Activated CD4-positive, alpha-beta T cell treated with anti-CD3 and anti-CD28 coated beads, Interleukin-2, amount 50 U/mL, for 4 hours (primary cell): ENCODE measurements at places on chromosomes 1 and 21.

DNA sequence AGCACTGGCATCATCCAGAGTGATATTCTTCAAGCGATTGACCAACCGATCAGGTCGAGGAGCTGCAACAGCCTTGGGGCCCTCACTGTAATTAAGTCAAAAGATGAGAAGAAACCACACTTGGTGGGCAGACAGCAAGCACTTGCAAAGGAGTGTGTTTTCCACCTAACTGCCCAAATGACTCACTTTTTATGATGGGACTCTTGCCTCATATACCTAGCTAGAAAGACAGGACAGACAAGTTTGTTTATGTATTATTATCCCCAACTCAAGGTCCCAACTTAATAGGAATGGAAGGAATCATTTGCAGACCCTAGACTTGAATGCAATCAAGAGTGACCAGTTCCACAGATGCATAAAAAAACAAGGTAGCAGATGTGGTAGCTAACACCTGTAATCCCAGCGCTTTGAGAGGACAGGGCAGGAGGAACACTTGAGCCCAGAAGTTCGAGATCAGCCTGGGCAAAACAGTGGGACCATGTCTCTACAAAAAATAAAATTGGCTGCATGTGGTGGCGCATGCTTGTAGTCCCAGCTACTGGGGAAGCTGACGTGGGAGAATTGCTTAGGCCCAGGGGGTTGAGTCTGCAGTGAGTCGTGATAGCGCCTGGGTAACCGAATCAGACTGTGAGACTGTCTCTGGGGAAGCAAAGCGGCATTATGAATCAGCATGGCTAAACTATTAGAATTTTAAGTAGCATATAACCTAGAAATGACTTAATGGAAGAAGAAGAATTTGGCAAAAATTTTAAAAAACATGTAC is 2.3 kb upstream of the NRAS start:
- DNase-seq: no peak

- no peak for DNase-seq
Measured at GRCh38 chr1:3993619-3994375, 93.7 kb upstream of the C1orf174 start.

DNA sequence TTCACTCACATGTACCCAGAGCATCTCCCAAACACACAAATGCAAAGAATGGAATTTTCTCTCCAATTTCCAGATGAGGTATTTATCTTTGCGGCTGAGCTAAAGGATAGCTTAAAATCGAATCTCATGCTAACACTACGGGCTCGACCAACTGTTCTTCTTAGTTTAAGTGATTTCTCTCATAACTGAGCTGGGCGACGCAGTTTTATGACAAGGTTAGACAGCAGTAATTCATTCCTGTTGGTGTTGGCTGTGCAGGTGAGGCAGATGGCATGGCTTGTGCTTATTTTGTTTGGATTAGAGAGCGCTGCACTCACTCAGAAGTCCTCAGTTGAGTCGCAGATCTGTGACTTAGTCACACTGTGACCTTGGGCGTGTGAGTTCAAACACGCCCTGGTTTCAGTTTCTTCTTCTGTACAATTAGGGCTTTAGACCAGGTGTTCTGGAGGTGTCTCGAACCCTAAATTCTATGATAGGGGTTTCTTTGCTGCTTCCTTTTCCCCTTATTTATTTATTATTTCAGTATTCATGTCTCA is 41.5 kb upstream of the MRPS6 start:
- no peak for DNase-seq

DNA sequence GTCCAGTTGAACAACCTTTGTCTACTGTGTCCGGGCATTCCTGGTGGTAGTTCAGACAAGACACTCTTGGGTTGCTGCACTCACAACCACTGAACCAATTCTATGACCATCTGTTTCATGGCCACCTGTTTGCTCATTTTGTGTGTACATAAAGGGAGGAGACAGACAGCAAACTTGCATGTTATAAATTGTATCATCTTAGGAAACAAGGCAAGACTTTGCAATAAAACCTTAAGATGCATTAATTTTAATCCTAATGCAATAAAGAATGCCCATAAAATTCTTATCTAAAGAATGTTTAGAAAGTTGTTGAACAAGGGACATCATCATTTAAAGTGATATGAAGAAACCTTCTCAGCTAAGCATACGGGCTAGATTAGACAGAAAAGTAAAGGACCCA is 34.8 kb downstream of the ADAM30 start:
- no peak for DNase-seq

GRCh38 chr1:116257836-116258235 is 115.2 kb upstream of the ATP1A1 start:
- no peak for DNase-seq

- no peak for DNase-seq
Measured at GRCh38 chr1:165539306-165539705, 4.5 kb upstream of the LRRC52 start.

- DNase-seq: no peak
Measured at GRCh38 chr1:85612704-85613361, 32.3 kb downstream of the CCN1 start.

- no peak for DNase-seq
Measured at GRCh38 chr1:179137617-179138255, 55.9 kb downstream of the TOR3A start.

DNA sequence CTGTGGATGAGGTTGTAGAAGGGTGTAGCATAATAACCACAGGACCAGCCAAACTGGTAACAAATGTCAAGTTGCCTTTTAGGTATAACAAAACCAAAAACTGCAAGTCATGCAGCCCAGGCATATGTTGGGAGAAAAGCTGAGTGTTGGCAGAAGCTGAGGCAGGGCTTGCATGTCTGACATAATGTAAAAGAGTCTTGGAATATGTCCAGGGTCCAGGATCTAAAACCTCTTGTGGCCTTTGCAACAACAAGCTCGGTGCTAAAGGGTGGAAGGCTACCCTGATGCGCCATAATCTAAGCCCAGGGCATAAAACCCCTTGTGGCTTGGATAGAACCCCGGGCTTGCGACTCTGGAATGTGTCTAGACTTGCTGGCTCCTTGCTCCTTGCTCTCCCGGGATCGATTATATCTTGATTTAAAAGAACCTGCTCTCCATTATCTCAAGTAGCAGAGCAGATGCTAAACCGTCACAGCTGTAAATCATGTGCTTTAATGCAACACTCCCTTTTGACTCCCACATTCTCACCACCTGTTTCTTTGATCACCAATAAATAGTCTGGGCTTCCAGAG is 26.5 kb upstream of the SLC35A3 start:
- no peak for DNase-seq

DNA sequence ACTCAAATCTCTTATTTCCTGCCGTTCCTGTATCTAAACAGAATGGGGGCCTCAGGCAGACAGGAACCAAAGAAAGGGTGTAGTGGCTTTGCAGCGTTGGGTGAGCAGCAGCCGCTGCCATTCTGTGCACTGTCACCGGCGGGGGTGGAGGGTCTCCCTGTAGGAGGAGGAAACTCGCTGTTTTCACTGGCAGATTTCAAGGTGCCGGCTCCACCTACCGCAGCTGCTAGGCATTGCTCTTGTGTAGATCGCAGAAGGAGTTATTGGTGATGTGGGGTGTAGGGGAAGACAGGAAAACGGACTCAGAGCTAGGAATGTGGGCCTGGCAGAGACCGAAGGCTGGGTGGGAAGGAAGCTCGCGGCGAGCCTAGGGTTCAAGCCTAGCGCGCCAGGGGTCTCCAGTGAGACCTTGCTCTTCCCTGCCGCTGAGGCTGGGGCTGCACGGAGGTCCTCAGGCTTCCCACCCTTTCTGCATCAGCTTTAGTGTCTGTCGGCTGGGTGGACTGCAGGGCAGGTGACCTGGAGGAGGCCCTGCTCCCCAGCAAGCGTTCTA is 20.8 kb downstream of the ATP5PO start:
- DNase-seq: peak; percentile 65

- no peak for DNase-seq
Measured at GRCh38 chr21:28776251-28776650, 216.4 kb downstream of the LTN1 start.

GRCh38 chr1:213977486-213977842 is 10.3 kb upstream of the PROX1 start:
- no peak for DNase-seq

DNA sequence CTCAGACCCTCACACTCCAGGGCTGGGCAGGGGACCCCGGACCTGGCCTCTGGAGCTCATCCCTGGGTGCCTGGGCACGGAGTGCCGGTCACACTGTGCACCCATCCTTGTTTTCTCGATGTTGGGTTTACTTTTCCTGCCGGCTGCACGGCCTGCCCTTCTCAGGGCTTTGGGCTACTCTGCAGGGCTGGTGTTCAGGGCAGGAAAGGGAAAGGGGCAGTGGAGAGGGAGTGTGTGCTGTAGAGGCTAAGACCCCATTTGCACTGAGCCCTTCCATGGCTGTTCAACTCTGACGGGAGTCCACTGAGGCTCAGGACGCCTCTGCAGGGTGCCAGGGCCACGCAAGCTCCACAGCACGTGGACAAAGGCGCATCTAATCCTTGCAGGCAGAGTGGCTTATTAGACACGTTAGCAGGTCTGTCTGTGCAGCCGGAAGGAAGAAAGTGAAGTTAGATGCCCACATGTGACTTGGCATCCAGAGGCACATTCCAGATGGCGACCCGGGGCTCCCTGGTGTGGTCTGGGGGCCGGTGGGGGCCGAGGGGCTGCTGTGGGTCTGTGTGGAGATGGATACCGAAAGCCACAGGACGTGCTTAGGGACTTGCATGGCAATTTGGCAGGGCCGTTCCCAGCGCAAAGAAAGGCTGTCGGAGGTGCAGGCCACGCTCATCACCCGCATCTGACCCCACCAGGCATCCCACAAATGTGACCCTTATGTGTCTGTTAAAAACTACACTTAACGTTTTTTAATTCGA is 33.6 kb downstream of the COL18A1 start:
- no peak for DNase-seq

- no peak for DNase-seq
Measured at GRCh38 chr1:231970684-231971083, 344.1 kb downstream of the DISC1 start.

GRCh38 chr1:18540136-18540765 is 59.5 kb downstream of the KLHDC7A start:
- DNase-seq: no peak

DNA sequence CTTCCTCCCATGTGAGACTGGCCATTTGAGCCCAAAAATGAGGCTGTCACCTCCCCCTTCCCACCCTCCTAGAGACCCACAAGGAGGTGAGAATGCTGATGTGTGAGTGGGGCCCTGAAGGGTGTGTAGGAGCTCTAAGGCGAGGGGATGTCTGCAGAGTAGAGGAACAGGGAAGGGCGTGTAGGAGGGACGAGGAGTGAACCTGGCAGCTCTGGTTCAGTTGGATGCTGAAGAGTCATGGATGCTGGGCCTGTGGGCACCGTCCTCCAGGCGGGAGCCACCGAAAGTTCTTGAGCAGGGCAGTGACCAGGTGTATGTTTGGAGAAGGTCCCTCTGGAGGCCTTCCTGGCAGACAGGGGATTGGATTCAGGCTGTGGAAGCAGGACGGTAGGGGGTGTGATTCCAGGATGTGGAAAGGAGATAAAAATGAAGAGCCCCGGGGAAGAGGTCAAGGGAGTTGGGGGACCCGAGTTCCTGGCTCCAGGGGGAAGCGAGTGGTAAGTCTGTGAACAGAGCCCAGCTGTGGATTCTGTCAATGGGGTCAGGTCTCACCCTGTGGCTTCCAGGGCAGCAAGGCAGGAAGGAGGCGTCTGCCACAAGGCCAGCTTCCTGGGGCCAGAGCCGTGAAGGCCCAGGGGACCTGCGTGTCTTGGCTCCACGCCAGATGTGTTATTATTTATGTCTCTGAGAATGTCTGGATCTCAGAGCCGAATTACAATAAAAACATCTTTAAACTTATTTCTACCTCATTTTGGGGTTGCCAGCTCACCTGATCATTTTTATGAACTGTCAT is 7.9 kb downstream of the SAMD11 start:
- DNase-seq: no peak

GRCh38 chr21:27062443-27062842 is 95.6 kb upstream of the ADAMTS5 start:
- DNase-seq: no peak

DNA sequence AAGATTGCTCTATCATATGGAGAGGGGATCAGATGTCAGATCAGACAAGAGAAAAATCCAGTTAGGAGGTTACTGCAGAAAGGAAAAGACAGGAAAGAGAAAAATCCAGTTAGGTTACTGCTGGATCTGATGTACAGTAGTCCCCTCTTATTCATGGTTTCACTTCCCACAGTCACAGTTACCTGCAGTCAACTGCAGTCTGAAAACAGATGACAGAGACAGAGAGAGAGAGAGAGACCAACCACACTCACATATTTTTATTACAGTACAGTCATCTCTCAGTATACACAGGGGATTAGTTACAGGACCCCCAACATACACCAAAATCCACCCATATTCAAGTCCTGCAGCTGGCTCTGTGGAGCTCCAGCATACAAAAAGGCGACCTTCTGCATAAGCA is 29.3 kb downstream of the NUP133 start:
- no peak for DNase-seq

DNA sequence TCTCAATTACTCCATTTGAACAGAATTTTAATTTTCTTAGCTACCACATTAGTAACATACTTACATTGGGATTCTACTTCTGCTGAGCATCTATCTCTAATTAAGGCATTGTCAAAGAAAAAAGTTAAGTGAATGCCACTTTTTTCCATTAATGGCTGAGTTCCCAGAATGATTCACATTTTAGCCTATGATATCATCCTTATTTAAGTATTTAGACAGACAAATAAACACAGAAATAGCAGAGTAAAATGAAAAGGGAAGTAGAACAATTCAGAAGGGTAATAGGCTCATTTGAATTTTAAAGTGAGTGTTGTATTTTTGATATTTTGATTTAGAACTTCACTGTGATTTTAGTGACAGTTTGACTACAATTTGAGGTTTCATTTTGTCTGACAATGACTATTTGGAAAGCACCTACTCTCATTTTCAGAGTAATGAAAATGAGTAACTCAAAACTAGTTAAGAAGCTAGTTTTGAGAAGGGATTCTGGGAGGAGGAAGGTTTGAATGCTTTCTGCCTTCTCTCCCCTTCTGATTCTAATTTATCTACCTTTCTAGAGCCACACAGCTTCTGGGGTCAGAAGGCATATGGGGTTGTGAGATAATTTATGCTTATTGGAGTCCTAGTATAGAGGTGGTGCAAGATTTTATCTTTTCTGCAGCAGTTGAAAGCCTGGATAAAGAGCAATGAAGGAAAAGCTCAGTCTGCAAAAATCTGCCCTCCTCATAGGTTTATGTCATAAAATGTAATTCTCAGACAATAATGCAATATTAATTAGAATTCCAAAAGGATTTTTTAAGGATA is 15.5 kb downstream of the LYPLAL1 start:
- no peak for DNase-seq

- DNase-seq: no peak
Measured at GRCh38 chr1:234973426-234974250, 155.0 kb downstream of the TOMM20 start.

GRCh38 chr1:219419065-219419464 is 193.8 kb downstream of the ZC3H11B start:
- no peak for DNase-seq

DNA sequence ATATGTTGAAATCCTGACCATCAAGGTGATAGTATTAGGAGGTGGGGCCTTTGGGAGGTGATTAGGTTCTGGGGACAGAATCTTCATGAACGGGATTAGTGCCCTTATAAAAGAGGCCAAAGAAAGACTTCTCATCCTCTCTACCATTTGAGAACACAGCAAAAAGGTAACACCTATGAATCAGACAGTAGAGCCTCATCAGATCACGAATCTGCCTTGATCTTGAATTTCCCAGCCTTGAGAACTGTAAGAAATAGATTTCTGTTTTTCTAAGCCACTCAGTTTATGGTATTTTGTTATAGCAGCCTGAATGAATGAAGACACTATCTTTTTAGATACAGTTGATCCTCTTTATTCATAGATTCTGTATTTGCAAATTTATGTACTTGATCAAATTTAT is 206.9 kb upstream of the EDN2 start:
- DNase-seq: no peak

GRCh38 chr1:207917080-207917479 is 6.2 kb upstream of the CD34 start:
- DNase-seq: no peak
